ENCODE measurements at places on chromosomes 2 and 18. TPM values are rescaled to one million over a fixed set of nuclear protein-coding genes. Genes with fewer than 3 reads are reported as not detected.

Gene SPDYA
- total RNA-seq, result 0.14 TPM

Gene GCG
- not detected for total RNA-seq

Gene SERPINB12
- not detected for total RNA-seq

Gene AGXT
- total RNA-seq, result not detected

Gene POTEJ
- total RNA-seq, result not detected

Gene GAREM2
- total RNA-seq, result 0.93 TPM

Gene PJVK
- 0.91 TPM for total RNA-seq

Gene DES
- total RNA-seq, result 15,954 TPM

Gene MARCO
- 7.0 TPM for total RNA-seq

Gene AQP12A
- not detected for total RNA-seq

Gene NEUROD1
- not detected for total RNA-seq

Gene MEIS1
- total RNA-seq, result 38.0 TPM

Gene TPGS2
- 25.4 TPM for total RNA-seq

Gene ID2
- 32.2 TPM for total RNA-seq

Gene ZEB2
- 89.1 TPM for total RNA-seq

Gene MBD1
- 50.2 TPM for total RNA-seq

Gene DLX2
- total RNA-seq, result not detected

Gene MBD2
- 43.7 TPM for total RNA-seq

Gene ALPI
- not detected for total RNA-seq

Gene SMYD1
- 389 TPM for total RNA-seq

Gene EXOC6B
- total RNA-seq, result 139 TPM

Gene TDRD15
- not detected for total RNA-seq

Gene ATOH8
- total RNA-seq, result 23.3 TPM

Gene UNC80
- 0.03 TPM for total RNA-seq

Gene LYPD1
- not detected for total RNA-seq

Gene IL36G
- total RNA-seq, result not detected

Gene EIPR1
- total RNA-seq, result 12.2 TPM

Gene CPO
- 0.25 TPM for total RNA-seq

Gene DNAH7
- total RNA-seq, result 0.11 TPM

Gene NTSR2
- total RNA-seq, result not detected

Gene TSN
- 42.6 TPM for total RNA-seq

Gene PIEZO2
- 0.33 TPM for total RNA-seq

Gene PLEKHA3
- 41.4 TPM for total RNA-seq

Gene HTR2B
- total RNA-seq, result 1.5 TPM

Gene INSIG2
- total RNA-seq, result 15.9 TPM

Gene CPLX4
- not detected for total RNA-seq

Gene RTP5
- not detected for total RNA-seq

Gene CD207
- total RNA-seq, result not detected

Gene FAM228A
- 0.11 TPM for total RNA-seq

Gene CROCC2
- total RNA-seq, result not detected

Gene GREB1L
- total RNA-seq, result 12.3 TPM

Gene PKDCC
- 88.7 TPM for total RNA-seq

Gene GBX2
- not detected for total RNA-seq

Gene MTA3
- 18.1 TPM for total RNA-seq

Gene ADNP2
- 7.5 TPM for total RNA-seq

Gene AMER3
- not detected for total RNA-seq

Gene DIPK1C
- 6.4 TPM for total RNA-seq

Gene CHRNA1
- 0.33 TPM for total RNA-seq

Gene STARD7
- total RNA-seq, result 174 TPM

Gene UGT1A10
- total RNA-seq, result not detected

Gene FHL2
- 2,742 TPM for total RNA-seq

Gene ANKRD29
- 9.2 TPM for total RNA-seq
